ENCODE measurements at places on chromosomes 1 and 21. TPM values are rescaled to one million over a fixed set of nuclear protein-coding genes. Genes with fewer than 3 reads are reported as not detected.

Gene NMNAT2
- not detected for total RNA-seq

Gene OR6K3
- not detected for total RNA-seq

Gene SLC19A2
- total RNA-seq, result 4.6 TPM

Gene PLA2G2A
- not detected for total RNA-seq

Gene STYXL2
- total RNA-seq, result 0.24 TPM

Gene SPATA1
- total RNA-seq, result 2.9 TPM

Gene HSD3B2
- total RNA-seq, result not detected
